Daoy (cell line): ENCODE measurements at places on chromosomes 6 and 20.
A peak's percentile ranks its signal among the peaks of the same experiment; 100 is the strongest.

GRCh38 chr6:357791-358341 is 33.7 kb upstream of the IRF4 start:
- no peak for DNase-seq

- DNase-seq, result no peak
Measured at GRCh38 chr6:131678442-131678841, 22.8 kb downstream of the OR2A4 start.

DNA sequence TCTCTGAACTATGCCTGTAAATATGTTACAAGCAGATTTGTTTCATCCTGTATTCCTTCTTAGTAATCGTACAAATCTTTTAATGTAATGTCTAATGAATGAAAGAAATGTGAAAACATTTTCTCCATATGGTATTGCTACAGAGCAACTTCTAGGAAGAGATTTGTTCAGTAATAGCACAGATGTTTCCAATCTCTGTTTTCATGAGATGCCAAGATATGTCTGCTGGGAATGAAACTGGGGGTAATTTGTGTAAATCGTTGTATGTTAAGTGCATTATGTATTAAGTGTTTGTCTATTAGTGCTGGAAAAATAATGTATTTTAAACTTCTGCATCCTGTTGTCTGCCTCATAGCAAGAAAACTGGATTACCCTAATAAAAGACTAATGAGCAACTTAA is 722.2 kb upstream of the EYS start:
- DNase-seq, result no peak

- DNase-seq, result peak; percentile 86
Measured at GRCh38 chr6:906920-907319, 214.0 kb upstream of the EXOC2 start.

DNA sequence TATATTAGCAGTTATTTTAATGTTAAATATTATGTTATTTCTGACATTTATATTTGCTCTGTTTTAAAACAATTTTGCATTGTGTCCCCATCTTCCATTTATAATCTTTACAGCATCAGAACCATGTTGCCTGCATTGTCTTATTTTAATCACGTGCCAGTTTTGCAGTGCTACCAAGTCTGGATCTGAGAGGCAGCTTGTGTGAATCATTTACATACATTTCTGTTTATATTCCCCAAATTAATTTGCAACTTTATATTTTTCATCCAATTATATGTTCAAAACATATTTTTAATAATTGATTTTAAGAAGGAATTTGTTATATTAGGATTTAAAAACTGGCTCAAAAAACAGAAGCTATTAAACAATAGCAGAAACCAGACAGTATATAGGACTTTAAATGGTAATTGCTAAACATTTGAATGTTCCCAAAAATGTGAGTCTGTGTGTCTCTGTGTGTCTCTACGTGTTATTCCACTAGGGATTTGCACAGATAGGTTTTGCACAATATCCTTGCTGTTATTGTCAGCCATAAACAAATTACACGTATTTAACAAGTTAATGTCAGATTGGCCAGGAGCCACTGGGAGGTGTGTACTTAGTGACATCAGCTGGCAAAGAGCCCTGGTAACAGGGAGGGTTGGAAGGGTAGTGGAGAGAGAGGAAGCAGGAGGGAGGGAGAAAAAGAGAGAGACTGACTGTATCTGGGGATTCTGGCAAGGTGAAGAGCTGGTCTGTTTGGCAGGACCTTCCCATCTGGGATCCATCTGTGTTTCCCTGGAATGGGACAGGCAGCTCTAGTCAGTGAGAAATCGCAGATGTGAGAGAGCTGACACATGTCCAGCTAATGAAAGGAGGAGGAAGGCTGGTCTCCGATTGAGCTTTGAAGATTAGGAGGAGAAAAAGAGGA is 72.1 kb downstream of the CBFA2T2 start:
- DNase-seq, result peak; percentile 82

- DNase-seq, result peak; percentile 65
Measured at GRCh38 chr6:155495011-155495768, 39.6 kb upstream of the NOX3 start.

DNA sequence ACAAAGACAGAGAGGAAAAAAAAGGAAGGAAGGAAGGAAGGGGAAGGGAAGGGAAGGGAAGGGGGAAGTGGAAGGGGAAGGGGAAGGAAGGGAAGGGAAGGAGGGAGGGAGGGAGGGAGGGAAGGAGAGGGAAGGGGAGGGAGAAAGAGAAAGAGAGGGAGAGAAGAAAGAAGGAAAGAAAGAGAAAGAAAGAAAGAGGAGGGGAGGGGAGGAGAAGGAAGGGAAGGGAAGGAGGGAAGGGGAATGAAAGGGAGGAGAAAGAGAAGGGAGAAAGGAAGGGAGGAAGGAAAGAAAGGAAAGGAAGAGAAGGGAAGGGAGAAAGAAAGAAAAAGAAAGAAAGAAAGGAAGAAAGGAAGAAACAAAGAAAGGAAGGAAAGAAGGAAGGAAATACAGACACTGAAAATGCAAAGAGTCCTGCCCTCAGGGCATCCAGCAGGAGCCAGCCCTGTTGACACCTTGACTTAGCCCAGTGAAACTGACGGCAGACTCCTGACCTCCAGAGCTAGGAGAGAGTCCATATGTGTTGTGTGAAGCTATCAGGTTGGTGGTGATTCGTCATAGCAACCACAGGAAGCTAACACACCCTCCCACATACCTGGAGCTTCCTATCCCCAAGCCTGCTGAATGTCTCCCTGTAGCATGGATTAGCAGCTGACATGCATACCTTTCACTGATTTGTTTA is 58.7 kb upstream of the SULF2 start:
- peak; percentile 39 for DNase-seq

- peak; percentile 31 for DNase-seq
Measured at GRCh38 chr20:33673410-33674293, 576 bp downstream of the NECAB3 start.

DNA sequence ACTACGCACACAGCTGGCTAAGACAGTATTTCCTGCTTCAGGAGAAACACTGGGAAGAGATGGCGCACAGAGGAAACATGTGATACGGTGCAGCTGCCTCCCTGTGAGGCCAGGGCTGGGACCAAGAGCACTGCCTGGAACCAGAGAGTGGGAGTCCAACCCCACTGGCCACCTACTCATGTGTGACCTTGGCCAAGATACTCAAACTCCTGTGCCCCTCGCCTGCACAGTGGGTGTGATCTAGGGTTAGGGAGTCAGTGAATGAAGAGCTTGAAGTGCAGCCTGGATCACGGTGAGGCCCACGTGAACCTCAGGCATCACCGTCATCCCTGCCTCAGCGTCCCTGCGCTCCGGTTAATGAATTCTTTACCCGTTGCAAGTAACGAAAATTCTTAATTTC is 41.7 kb upstream of the MPC1 start:
- no peak for DNase-seq

DNA sequence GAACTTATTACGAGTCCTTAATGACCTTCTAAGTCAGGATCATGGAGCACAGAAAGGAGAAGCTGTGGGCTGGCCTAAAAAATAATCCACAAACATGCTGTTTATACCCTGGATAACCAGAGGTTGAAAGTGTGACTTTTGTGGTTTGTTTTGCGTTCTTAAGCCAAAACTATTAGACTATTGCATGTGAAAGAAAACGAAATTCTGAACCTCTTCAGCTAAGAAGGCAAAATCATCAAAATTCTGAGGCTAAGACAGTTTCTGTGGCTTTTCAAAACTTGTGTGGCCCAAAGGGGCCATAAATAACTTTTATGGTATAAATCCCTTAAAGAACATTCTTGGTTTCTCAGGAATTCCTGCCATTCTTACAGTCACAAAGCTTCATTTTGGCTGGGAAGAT is 251.0 kb downstream of the UST start:
- DNase-seq, result no peak

DNA sequence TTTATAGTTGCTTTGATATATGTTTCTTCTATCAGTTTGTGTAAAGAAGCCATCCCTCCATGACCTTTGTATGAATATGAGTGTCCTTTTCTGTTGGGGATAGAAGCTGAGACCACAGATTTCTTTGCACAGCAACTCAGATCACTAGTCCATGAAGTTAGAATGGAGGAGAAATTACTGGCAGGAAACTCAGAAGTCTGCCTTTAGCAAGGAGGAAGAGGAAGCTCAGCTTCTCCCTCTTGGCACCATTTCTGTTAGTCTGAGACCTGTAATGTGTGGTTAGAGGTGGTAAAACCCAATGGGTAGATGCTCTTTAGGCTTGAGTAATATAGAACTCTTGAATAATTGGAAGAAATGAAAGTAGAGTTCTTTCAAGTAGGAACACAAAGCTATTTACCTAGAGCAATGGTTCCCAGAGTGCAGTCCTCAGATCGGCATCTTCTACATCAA is 995.3 kb upstream of the FLRT3 start:
- no peak for DNase-seq

GRCh38 chr20:52847029-52847660 is 125.0 kb upstream of the TSHZ2 start:
- peak; percentile 5 for DNase-seq

DNA sequence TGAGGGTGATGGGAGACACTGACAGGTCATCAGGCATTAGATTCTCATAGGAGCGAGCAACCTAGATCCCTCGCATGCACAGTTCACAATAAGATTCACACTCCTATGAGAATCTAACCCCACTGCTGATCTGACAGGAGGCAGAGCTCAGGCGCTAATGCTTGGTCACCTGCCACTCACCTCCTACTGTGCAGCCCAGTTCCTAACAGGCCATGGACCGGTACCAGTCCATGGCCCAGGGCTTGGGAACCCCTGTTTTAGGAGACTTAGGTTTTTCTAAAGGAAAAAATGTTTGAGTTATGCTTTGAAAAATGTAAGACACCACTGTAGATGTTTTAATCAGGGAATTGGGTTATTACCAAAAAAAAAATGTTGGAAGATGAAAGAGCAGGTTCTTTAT is 6.7 kb downstream of the HLA-E start:
- DNase-seq, result no peak

DNA sequence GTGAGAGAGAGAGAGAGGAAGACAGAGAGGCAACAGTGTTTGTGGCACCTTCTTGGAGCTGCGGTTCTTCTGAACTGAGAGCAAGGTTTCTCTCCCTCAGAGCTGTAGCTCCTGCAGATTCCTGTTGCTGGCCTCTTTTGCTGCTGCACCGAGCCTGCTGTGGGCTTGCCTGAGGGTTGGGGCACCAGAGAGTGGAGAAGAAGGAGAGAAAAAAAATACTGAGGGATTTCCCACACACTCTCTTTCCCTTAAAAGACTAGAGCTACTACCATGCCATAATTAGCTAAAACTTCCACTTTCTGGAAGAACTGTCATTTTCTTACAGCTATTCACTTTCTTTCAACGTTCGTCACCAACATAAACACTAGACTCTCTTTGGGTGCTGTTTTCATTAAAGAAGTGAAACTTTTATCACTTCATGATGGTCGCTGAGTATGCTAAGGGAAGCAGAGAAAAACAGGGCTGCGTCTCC is 18.2 kb upstream of the ECI2 start:
- no peak for DNase-seq

- no peak for DNase-seq
Measured at GRCh38 chr20:17442588-17442987, 88.6 kb downstream of the BFSP1 start.

GRCh38 chr6:133248241-133249001 is 7.3 kb downstream of the EYA4 start:
- peak; percentile 61 for DNase-seq

- no peak for DNase-seq
Measured at GRCh38 chr20:23643659-23644058, 5.9 kb upstream of the CST3 start.

DNA sequence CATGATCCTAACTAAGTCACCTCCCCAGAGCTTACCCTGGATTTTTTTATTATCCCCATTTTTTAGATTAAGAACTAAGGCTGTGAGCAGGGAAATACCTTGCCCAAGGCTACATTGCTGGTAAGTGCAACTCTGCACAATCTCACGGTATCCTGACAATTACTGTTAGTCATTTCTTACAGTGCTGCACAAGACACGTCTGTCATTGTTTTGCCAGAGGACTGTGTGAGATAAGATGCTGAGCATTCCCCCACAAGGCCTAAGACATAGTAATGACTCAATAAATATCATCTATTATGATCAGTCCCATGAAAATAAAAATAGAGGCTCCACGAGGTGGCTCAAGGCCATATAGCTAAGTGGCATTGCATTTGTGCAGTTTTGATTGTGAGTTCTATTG is 21.0 kb downstream of the PFDN4 start:
- peak; percentile 58 for DNase-seq

GRCh38 chr6:23985015-23985414 is 141.0 kb upstream of the NRSN1 start:
- DNase-seq, result no peak

GRCh38 chr6:150651808-150652470 is 52.3 kb downstream of the PLEKHG1 start:
- DNase-seq, result peak; percentile 42

GRCh38 chr6:37303091-37303660 is 45.2 kb upstream of the TMEM217 start:
- no peak for DNase-seq

GRCh38 chr6:79078075-79078969 is at the start of gene PHIP:
TSS of gene PHIP (minus strand) at chr6:79078254. CDS start at chr6:79078068, 186 bp downstream.
- peak; percentile 97 for DNase-seq

GRCh38 chr6:32980488-32981038 is 12.2 kb downstream of the BRD2 start:
- DNase-seq, result no peak

DNA sequence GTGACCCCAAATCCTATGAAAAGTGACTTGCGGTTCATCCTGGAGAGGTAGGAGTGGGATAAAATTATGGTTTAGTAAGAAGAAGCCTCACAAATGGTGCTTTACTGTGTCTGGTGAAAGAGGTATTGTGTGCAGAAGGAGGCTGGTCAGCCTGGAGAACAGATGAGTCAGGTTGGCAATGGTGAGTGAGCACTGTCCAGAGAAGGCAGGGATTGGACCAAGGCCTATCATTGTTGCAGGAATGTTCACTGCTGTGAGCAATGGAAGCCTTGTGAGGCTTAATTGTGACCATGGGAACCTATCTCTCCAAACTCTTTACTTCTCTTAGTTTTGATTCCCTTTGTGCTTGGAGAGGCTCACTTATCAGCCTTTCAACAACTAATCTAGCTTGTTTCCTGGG is 89.0 kb upstream of the KCNK16 start:
- no peak for DNase-seq

DNA sequence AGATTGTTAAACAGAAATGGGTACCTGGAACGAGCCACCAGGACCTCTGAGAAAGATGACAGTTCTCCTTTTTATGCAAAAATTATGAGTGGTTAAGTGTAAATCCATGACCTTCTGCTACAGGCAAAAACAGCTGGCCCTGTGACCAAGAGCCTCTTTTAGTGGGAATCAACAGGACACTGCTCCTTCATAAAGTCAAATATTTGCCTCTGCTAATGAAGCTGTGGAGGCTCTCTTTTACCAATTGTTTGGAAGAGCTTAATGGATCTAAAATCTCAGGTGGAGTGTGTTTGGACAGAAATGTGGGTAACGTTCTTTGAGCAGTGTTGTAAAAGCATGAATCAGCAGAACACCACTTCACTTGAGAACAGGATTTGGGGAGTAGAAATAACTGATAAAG is 117.5 kb upstream of the PCSK2 start:
- no peak for DNase-seq
